ENCODE measurements at places on chromosomes 7 and 10. TPM values are rescaled to one million over a fixed set of nuclear protein-coding genes. Genes with fewer than 3 reads are reported as not detected.

- no peaks in the 10 kb centered on the region for H3K27me3 ChIP-seq
- no peak overlapping the region for H3K27ac ChIP-seq
- no peak overlapping the region for H3K4me3 ChIP-seq
- no peaks in the 10 kb centered on the region for H3K36me3 ChIP-seq
- DNase-seq = no peak
These were observed 64.1 kb downstream of the PCGF5 start for GRCh38 chr10:91284486-91285090.

DNA sequence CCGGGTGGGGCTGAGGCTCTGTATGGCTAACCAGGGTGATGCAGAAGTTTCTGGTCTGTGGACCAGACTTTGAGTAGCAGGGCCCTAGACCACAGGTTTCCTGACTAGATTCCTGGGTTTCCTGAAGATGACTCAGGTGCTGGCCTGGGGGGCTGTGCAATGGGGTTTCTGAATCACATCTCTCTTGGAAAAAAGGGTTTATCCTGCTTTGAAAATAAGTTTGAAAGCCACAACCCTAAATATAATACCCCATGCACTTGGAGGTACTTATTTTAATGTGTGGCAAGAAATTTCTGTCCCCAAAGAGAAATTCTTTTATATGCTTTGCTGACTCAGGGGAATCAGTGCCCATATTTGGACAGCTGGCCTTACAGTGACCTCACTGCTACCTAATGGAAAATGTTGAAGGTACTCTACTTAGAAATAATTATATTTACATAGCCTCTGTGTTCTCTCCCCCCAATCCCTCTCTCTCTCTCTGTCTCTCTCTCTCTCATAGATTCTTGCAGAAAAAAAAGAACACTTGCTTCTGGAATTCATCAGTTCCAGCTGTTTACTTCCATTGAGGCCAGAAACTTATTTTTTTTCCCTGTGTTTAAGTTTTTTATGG is 184.4 kb upstream of the LYZL2 start:
- H3K4me3 ChIP-seq = no peak overlapping the region
- no peak for DNase-seq
- H3K4me1 ChIP-seq = peaks cover under 1% of the 10 kb centered on the region
- peaks cover 11% of the 10 kb centered on the region for H3K27me3 ChIP-seq
- H3K36me3 ChIP-seq = no peaks in the 10 kb centered on the region
- no peak overlapping the region for H3K27ac ChIP-seq

DNA sequence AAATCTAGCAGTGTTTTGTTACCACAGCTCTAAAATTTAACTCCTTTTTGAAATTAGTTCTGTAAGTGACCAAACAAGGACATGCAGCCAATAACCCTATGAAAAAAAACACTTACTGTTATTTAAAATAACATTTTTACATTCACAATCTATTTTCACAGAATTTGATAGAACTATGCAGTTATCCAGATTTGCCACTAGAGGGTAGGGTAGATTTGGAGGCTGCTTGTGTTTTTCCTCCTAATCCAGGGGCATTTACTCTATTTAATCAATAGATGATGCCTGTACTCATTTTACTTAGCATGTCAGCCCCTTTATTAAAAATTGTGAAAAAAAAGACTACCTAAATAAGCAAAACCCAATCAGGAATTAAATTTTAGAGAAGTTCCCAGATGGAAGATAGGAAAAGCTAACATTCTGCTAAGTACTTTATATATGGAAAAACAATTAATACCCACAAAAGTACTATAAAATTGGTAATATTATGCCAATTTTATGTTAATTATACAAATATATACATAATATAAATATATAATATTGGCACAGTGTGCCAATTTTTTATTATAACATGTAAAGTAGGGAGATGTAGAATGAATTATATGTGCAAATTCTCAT is 18.1 kb upstream of the LIPK start:
- DNase-seq = no peak
- H3K27ac ChIP-seq = no peak overlapping the region
- H3K27me3 ChIP-seq = no peaks in the 10 kb centered on the region
- no peaks in the 10 kb centered on the region for H3K4me1 ChIP-seq
- H3K36me3 ChIP-seq = no peaks in the 10 kb centered on the region
- no peak overlapping the region for H3K4me3 ChIP-seq

DNA sequence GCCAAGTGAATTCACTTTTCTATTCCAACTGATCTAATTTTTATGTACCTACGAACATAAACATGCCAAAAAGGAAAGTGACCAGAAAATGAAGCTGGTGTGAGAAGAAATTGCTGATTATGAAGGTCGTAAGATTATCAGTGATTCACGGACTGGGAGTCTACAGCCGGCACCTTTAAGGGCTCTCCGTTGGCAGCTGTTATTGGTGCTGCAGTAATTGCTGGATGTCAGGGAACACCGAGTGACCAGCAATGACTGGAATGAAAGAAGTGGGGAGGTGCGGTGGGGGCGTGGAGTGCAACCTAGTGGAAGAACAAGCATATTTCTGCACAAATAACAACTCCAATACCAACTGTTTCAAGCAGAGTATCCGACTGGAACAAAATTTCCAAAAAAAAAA is 109.8 kb upstream of the TARP start:
- no peaks in the 10 kb centered on the region for H3K4me1 ChIP-seq
- H3K27me3 ChIP-seq = no peaks in the 10 kb centered on the region
- no peak overlapping the region for H3K4me3 ChIP-seq
- no peaks in the 10 kb centered on the region for H3K36me3 ChIP-seq
- no peak overlapping the region for H3K27ac ChIP-seq

DNA sequence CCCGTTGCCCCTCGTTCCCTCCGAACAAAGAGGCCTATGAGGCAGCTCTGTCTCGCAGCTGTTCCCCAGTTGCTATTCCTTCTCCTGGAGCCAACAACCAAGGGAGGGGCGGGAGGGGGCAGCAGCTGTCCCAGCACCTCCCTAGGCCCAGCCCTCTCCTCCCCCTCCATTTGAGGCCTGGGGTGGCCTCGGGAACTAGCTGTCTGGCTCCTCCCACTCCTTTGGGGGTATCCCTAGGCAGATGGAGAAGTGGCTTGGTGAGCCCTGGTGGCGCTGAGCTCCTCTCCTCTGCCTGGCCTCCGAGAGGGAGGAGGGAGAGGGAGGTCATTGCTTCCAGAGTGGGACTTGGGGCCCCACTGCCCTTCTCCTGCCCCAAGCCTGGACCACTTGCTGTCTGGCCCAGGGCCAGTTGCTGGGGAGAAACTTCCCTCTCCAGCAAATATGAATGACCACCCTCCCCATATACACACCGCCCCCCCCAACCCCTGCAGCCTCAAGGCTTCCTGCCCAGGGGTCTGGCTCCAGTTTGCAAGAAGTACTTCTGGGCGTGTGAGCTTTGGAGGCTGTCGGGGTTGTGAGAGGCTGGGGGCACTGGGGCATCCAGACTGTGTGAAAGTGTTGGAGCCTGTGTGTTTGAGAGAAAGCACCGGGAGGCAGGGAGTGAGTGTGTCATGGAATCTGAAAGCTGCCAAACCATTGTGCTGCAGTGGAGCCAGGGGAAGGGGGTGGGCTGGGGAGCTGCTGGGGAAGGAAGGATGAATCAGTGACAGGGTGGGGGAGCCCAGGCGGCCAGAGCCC is 3.1 kb downstream of the FLNC start:
- DNase-seq = no peak
- H3K27me3 ChIP-seq = peaks cover 39% of the 10 kb centered on the region
- no peak overlapping the region for H3K4me3 ChIP-seq
- peaks cover 12% of the 10 kb centered on the region for H3K4me1 ChIP-seq
- H3K36me3 ChIP-seq = no peaks in the 10 kb centered on the region
- no peak overlapping the region for H3K27ac ChIP-seq

GRCh38 chr10:114392112-114392835 is 12.0 kb downstream of the AFAP1L2 start:
- no peaks in the 10 kb centered on the region for H3K27me3 ChIP-seq
- H3K4me3 ChIP-seq = no peak overlapping the region
- DNase-seq = no peak
- H3K27ac ChIP-seq = no peak overlapping the region

DNA sequence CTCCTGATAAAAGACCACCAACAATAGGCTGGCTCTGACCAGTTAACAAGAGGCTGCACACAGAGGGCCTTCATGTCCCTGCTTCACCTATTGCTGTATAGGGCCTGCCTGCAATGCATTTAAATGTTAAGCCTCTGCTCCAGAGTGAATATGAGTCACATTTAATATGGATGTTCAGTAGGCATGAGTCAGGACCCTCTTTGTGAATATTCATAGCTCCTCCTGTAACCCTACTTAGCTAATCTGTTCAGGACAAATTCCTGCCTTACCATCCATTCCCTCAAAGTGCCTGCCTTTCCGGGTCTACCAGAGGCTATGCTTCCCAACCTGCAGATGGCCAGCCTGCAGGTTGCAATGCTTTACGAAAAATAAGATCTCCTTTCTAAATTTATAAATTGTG is 32.5 kb downstream of the ARHGAP22 start:
- DNase-seq = no peak
- no peaks in the 10 kb centered on the region for H3K27me3 ChIP-seq
- no peak overlapping the region for H3K4me3 ChIP-seq
- H3K27ac ChIP-seq = no peak overlapping the region
- H3K36me3 ChIP-seq = no peaks in the 10 kb centered on the region
- H3K4me1 ChIP-seq = no peaks in the 10 kb centered on the region

DNA sequence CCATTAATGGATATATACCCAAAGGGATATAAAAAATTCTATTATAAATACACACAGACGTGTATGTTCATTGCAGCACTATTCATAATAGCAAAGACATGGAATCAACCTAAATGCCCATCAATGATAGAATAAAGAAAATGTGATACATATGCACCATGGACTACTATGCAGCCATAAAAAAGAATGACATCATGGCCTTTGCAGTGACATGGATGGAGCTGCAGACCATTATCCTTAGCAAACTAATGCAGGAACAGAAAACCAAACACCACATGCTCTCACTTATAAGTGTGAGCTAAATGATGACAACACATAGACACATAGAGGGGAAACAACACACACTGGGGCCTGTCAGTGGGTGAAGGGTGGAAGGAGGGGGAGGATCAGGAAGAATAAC is 33.0 kb downstream of the POLR1F start:
- no peak for DNase-seq
- H3K36me3 ChIP-seq = no peaks in the 10 kb centered on the region
- H3K4me3 ChIP-seq = no peak overlapping the region
- H3K27ac ChIP-seq = no peak overlapping the region

GRCh38 chr7:140330128-140330527 is 68.2 kb downstream of the SLC37A3 start:
- DNase-seq = no peak
- no peaks in the 10 kb centered on the region for H3K27me3 ChIP-seq
- no peak overlapping the region for H3K27ac ChIP-seq
- no peaks in the 10 kb centered on the region for H3K4me1 ChIP-seq
- peaks cover 10% of the 10 kb centered on the region for H3K36me3 ChIP-seq

FAM24B gene
- 4.5 TPM for polyA plus RNA-seq

PNLIPRP1 gene
- polyA plus RNA-seq = not detected

BTBD16 gene
- 3.3 TPM for polyA plus RNA-seq

NPM3 gene
- polyA plus RNA-seq = 71.6 TPM
